D341Med (cell line): ENCODE measurements at places on chromosomes 6 and 20.

GRCh38 chr6:113923526-113923925 lies 47.4 kb downstream of the HDAC2 start:
- DNase-seq = no peak

DNA sequence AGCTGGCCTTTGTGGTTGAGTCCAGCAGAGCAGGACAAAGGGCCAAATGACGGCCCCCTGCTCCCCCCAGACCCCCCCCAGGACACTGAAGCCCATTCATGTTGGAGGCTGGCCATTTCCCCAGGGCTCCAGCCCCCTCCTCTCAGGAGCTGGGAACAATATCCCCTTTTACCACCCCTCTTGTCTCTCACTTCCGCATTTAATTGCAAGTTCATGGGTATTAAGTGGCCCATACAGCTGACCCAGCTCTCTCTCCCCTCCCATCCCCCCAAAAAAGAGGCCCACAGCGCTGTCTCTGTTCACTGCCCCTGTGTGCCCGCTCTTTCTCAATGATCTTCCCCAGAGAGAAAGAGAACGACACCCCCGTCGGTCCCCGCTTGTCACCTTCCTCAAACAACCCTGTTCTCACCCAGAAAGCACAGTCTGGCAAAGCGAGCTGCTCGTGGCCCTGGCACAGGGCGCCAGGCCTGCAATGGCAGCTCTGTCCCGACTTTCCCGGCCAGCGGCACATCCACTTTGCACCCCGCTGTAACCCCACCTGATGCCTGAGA lies 30.4 kb downstream of the PREX1 start:
- DNase-seq = no peak

GRCh38 chr6:26272171-26272637 lies 92.8 kb upstream of the BTN3A2 start:
- DNase-seq = peak; percentile 30

DNA sequence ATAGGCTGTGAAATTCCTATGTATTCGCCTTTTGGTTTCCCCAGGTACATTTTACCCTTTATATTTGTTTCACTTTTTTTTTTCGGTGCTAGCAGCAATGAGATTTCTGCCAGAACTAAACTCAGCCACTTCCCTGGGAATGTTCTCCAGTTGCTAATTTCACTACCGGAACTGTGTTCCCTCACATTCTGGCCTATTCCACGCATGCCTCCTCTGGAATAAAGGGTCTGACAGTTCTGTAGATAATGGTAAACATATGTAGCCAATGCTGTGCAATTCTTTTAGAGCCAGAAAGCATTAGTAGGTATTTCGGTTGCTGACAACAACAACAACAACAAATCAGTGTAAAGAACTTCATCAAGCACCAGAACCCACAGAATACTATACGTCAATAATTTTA lies 96.1 kb upstream of the TBX18 start:
- no peak for DNase-seq

- no peak for DNase-seq
Observed at GRCh38 chr20:1119128-1119505, 715 bp downstream of the PSMF1 start.
